ENCODE measurements at places on chromosomes 3 and 15. TPM values are rescaled to one million over a fixed set of nuclear protein-coding genes. Genes with fewer than 3 reads are reported as not detected.

GRCh38 chr15:27598251-27599009 is 500.7 kb downstream of the OCA2 start:
- no peak for DNase-seq
- H3K27ac ChIP-seq: no peak overlapping the region
- no peaks in the 10 kb centered on the region for H3K36me3 ChIP-seq
- H3K4me3 ChIP-seq: no peak overlapping the region
- no peaks in the 10 kb centered on the region for H3K4me1 ChIP-seq

GRCh38 chr15:100191161-100191560 is 150.6 kb downstream of the ADAMTS17 start:
- H3K36me3 ChIP-seq: no peaks in the 10 kb centered on the region
- no peak overlapping the region for H3K27ac ChIP-seq
- H3K4me3 ChIP-seq: no peak overlapping the region
- no peak for DNase-seq
- H3K27me3 ChIP-seq: no peaks in the 10 kb centered on the region
- H3K4me1 ChIP-seq: no peaks in the 10 kb centered on the region

DNA sequence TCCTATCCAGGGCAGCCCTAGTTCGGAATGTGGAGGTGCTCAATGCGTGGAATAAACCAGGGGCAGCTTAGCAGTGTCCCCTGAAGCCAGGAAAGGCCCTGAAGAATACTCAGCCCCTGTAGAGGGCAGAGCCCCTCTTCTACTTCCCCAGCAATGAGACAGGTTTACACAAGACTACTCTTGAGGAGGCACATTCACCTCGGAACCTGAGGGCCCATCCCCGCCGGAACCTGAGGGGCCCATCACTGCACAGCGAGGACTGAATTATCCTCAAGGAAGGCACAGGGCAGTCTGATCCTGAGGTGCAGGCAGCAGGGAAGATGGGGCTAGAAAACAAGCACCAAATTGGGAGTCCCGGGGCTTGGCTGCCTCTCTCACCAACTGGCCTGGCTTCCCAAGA is 22.2 kb downstream of the CCDC13 start:
- no peak overlapping the region for H3K4me3 ChIP-seq
- H3K27me3 ChIP-seq: no peaks in the 10 kb centered on the region
- no peaks in the 10 kb centered on the region for H3K36me3 ChIP-seq
- H3K27ac ChIP-seq: no peak overlapping the region
- H3K4me1 ChIP-seq: peaks cover 52% of the 10 kb centered on the region

Gene TATDN2
- 57.1 TPM for total RNA-seq

GRCh38 chr15:57819646-57820045 is 113.1 kb downstream of the POLR2M start:
- H3K27me3 ChIP-seq: peaks cover 17% of the 10 kb centered on the region
- H3K4me3 ChIP-seq: no peak overlapping the region
- no peaks in the 10 kb centered on the region for H3K36me3 ChIP-seq
- DNase-seq: no peak
- H3K4me1 ChIP-seq: no peaks in the 10 kb centered on the region

Gene ZDHHC19
- total RNA-seq: 0.63 TPM

Gene TMEM202
- not detected for total RNA-seq

GRCh38 chr3:56836276-56837163 is 34.8 kb upstream of the ARHGEF3 start:
- peaks cover 4% of the 10 kb centered on the region for H3K4me1 ChIP-seq
- no peaks in the 10 kb centered on the region for H3K36me3 ChIP-seq
- H3K4me3 ChIP-seq: no peak overlapping the region
- no peak overlapping the region for H3K27ac ChIP-seq

GRCh38 chr3:78497021-78497420 is 1270.8 kb downstream of the ROBO1 start:
- no peaks in the 10 kb centered on the region for H3K36me3 ChIP-seq
- H3K27ac ChIP-seq: no peak overlapping the region
- H3K4me3 ChIP-seq: no peak overlapping the region
- H3K4me1 ChIP-seq: no peaks in the 10 kb centered on the region
- no peak for DNase-seq

Gene CXCR6
- total RNA-seq: 58.8 TPM

DNA sequence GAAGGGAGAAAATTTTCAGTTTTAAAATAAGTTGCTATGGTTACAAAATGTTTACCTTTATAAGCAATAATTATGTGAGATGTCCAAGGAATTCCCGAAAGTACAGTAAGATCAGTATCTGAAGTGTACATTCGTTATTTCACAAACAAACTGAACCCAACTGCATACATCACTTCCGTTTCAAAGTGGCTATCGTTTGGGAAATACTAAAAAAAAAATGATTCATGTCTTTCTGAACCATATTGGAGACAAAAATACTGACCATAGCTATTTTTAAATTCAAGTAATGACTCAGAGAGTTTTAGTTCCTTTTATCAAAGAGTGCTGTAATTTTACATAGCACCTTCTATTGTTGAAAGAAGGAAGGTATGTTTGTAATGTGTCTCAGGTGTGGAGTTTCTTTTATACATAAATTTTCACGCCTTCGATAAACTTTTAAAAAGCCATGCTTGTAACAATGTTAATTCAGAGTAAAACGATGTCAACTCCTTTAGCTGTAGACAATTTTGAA is 8.0 kb upstream of the ANKRD28 start:
- no peak overlapping the region for H3K4me3 ChIP-seq
- peaks cover 75% of the 10 kb centered on the region for H3K4me1 ChIP-seq
- no peaks in the 10 kb centered on the region for H3K27me3 ChIP-seq

Gene MAP1A
- 8.7 TPM for total RNA-seq

Gene ZKSCAN7
- total RNA-seq: 0.98 TPM

- no peak overlapping the region for H3K27ac ChIP-seq
- DNase-seq: no peak
- no peaks in the 10 kb centered on the region for H3K36me3 ChIP-seq
- peaks cover 28% of the 10 kb centered on the region for H3K27me3 ChIP-seq
- H3K4me1 ChIP-seq: no peaks in the 10 kb centered on the region
- no peak overlapping the region for H3K4me3 ChIP-seq
Measured at GRCh38 chr3:115676336-115676735, 53.0 kb downstream of the GAP43 start.

DNA sequence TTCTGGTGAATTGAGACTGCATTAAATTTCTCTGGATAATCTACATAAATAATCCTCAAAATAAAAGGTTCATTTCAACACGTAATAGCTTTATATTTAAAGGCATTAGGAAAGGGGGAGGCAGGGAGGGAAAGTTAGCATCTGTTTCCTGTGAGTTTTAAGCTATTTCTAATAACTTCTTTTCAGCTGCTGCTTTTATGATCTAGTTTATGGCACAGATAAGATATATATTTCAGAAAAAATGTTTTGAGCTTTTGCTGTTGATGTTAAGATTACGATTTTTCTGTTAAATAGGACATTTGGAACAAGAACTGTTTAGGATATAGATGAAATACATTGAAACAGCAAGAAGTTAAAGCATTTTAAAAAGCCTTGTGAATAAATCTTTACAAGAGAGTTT is 30.0 kb downstream of the UBE2E1 start:
- H3K36me3 ChIP-seq: no peaks in the 10 kb centered on the region
- no peaks in the 10 kb centered on the region for H3K27me3 ChIP-seq
- H3K27ac ChIP-seq: no peak overlapping the region
- H3K4me3 ChIP-seq: no peak overlapping the region
- peaks cover 7% of the 10 kb centered on the region for H3K4me1 ChIP-seq

Gene CPN2
- not detected for total RNA-seq

DNA sequence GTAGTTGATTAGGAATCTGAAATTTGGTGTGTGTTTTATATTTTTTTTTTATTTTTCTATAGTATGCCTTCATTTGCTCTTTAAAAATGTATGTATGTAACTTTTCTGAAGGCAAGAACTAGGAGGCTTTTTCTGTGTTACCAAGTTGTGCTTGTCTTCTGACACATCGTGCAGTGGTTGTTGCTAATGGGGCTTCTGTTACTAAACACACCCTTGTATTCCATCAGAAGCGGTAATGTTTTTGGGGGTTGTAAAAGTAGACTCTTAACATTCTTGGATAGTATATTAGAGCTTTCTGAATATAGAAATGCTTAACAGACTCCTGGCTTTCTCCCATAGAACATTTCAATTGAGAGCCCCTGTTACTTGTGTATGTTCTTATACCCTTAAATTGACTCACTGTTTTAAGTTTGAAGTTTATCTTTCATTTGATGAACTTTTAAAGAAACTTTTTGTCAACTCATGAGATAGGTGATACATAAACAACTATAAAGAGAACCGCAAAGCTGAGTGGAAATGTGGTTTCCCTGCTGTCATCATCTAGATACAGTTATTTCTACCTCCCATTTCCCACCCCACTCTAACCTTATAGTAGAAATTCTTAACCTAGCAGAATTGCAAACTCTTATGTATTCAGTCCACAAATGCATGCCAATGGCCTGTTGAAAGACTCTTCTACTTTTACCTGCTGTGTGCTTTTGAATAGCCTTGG is 2.5 kb downstream of the TIPARP start:
- peaks cover 65% of the 10 kb centered on the region for H3K36me3 ChIP-seq
- H3K4me3 ChIP-seq: peak overlapping the region; percentile 86
- H3K27me3 ChIP-seq: no peaks in the 10 kb centered on the region
- H3K4me1 ChIP-seq: peaks cover 63% of the 10 kb centered on the region
- H3K27ac ChIP-seq: peak overlapping the region; percentile 96

DNA sequence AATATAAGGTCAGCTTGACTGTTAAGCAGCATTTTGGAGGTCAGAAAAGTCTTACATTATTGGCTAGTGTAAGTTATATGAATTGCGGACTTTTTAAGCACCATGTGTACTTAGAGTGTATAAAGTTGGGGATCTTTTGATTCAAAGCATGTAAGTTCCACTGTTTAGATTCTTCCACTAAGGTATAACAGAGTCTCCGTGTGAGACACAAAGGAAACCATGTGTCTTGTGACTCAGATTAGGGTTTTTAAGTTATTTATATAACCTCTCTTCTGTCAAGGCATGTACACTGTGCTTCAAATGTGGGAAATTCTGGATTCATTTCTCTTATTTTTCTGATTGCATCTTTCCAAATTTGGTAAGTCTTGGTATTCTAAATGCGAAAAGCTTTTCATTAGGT is 143.5 kb upstream of the SOX2 start:
- H3K4me1 ChIP-seq: no peaks in the 10 kb centered on the region
- H3K27ac ChIP-seq: no peak overlapping the region
- no peak overlapping the region for H3K4me3 ChIP-seq
- no peaks in the 10 kb centered on the region for H3K27me3 ChIP-seq
- H3K36me3 ChIP-seq: no peaks in the 10 kb centered on the region
- no peak for DNase-seq

DNA sequence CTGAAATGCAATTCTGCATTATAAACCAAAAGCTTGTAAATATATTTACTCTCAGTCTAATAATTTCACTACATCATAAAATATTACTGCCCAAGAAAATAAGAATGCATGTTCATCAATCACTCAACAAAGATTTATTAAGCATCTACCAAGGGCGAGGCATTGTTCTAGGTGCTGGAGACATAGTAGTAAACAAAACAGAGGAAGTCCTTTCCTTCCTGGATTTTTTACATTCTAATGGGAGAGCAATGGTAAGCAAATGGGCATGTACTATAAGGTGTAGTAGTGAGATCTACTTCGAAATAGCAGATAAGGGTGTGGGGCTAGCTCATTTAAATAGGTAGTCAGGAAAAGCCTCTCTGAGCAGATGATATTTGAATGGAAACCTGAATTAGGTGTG is 10.8 kb upstream of the ZFYVE19 start:
- peaks cover 29% of the 10 kb centered on the region for H3K36me3 ChIP-seq
- no peak overlapping the region for H3K4me3 ChIP-seq
- no peak for DNase-seq
- peaks cover 15% of the 10 kb centered on the region for H3K4me1 ChIP-seq

Data from activated CD4-positive, alpha-beta memory T cell treated with anti-CD3 and anti-CD28 coated beads, Interleukin-2, amount 10 ng/mL, durations not matched to agents 7 days and 5 days (primary cell).